ENCODE measurements at places on chromosomes 5 and 9. TPM values are rescaled to one million over a fixed set of nuclear protein-coding genes. Genes with fewer than 3 reads are reported as not detected.

DNA sequence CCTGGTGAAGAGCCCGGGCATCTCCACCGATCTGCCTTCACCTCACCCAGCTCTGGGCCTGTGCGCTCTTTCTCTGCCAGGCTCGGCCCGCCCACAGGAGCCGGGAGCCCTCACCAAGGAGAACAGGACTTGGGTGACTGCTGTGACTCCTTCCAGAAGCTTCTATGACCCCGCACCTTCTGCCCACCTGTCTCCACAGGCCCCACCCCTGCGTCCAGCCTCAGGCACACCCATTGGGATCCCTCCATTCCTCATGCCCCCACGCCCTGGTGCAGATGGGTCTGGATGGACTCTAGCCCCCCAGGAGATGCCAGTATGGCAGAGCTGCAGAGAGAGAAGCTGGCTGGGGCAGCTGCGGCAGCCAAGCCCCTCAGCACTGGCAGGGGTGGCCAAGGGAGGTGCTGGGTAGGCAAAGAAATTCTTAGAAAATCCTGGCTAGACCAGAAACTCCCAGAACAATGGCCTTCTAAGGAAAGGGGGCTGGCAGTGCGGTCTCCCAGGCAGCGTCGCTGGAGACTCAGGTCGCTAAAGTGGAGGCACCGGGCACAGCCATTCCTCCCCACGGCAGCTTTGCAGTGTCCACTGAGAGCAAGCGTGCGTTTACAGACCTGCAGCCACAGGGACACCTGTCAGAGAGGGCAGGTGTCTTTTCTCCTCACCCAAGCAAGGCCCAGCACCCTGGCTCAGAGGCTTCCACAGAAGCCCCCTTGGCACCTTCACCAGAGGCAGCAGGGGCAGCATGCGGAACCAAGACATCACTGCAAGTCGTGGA is 17.3 kb downstream of the LPCAT1 start:
- no peak for DNase-seq

GRCh38 chr5:18216016-18216415 is 581.8 kb downstream of the TAF11L14 start:
- DNase-seq: no peak

Gene RXFP3
- total RNA-seq: not detected

GRCh38 chr5:10432059-10433008 is 9.3 kb upstream of the ROPN1L start:
- no peak for DNase-seq

- DNase-seq: no peak
These were observed 162.0 kb downstream of the SLC25A46 start for GRCh38 chr5:110900829-110901228.

GRCh38 chr5:150464554-150465012 is 15.0 kb upstream of the RPS14 start:
- no peak for DNase-seq

DNA sequence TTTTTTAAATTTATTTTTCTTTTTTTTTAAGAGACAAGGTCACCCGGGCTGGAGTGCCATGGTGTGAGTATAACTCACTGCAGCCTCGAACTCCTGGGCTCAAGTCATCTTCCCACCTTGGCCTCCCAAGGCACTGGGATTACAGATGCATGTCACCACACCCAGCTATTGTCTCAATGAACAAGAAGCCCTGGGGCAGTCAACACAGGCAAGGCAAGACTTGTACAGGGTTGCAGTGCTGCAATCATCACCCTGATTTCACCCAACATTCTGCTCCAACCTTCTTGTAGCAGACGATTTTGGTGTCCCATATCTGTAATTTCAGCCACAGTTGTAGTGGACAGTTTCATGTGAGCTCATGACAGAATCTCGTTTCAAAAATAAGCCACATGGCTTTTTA is 205.8 kb upstream of the KIF2A start:
- no peak for DNase-seq

- no peak for DNase-seq
These were observed 61.1 kb downstream of the MTRR start for GRCh38 chr5:7930011-7930410.

Gene STPG3
- not detected for total RNA-seq

GRCh38 chr5:161167016-161167767 is 315.2 kb upstream of the ATP10B start:
- DNase-seq: no peak

DNA sequence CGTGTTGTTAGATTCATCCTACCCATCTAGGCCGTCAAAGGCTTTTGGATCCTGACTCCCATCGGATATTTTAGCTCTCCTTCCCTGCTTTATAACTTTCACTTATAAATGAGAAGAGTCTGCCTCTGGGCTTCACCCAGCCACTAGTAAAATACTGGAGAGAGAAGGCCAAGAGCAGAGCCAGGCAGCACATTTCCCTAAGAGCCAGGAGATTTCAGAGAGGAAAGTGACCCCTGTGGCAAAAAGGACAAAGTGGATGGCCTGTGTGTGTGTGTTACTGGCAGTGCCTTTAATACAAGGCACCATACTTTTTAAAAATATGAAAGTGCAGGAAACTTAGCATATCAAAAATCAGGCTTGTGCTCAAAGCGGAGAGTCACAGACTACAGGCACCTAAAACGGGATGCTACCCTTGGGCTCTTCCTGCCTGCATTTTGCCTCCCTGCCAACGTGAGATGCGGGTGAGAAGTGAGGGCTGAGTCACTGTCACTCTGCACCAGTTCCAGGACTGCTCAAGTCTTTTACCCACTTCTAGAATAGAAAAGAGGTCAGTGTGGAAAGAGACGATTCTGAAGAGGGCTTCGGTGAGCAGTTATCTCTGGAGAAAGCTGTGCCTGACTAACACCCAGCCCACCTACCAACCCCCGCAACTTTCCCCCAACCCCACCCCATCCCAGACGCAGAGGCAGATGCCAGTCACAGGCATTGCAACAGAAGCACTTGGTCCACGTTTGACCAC is 15.9 kb downstream of the NFIL3 start:
- no peak for DNase-seq

GRCh38 chr9:99626426-99626825 is 195.3 kb upstream of the NR4A3 start:
- no peak for DNase-seq

GRCh38 chr5:39384271-39384670 is 20.0 kb upstream of the C9 start:
- DNase-seq: no peak

Data from HT-29 (cell line).